Spleen (tissue), 13 donors: ENCODE measurements at places on chromosomes 12 and 14. TPM values are rescaled to one million over a fixed set of nuclear protein-coding genes. Genes with fewer than 3 reads are reported as not detected.

The CLEC9A gene
- 1.3 TPM for total RNA-seq

DNA sequence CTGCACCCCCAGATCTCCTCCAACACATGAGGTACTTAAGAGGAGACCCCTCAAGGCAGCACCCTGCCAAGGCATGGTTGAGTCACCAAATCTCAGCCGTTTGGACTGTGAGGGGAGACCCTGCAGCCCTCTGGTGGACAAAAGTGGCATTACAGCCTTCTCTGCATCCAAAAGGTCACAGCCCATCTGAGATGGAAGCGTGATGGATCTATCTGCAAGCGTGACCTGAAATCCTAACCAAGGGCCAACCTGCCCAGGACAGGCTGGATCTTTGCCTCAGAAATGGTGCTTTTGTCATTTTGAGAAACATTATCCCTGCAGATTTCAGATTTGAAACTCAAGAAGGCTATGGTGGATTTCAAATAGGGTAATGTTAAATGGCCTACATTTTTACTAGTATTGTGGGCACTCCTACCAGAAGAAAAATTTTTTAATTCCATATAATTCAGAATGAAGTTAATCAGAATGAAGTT is 23.7 kb upstream of the DHRS4 start:
- no peak overlapping the region for H3K4me3 ChIP-seq
- peaks cover 8% of the 10 kb centered on the region for H3K4me1 ChIP-seq
- no peaks in the 10 kb centered on the region for H3K27me3 ChIP-seq
- DNase-seq = peak; percentile 84

The SLC22A17 gene
- 8.0 TPM for total RNA-seq

DNA sequence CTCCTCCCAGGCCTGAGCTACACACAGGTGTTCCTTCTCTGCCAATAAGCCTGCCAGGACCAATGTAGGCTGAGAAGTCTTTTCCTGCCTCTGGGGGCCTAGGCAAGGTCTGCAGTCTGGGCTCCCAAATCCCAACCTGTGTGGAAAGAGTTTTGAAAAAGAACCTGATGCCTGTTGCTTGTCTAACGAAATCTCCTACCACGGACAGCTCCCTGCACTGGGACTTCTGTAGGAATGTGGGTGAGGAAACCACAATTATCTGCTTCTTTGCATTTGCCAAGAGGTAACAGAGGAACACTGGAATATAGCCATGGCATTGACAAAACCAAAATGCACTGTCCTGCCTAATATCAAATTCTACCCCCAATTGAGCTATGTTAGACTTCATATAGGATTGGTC is 877.0 kb upstream of the TMEM132C start:
- H3K36me3 ChIP-seq = no peaks in the 10 kb centered on the region
- H3K4me1 ChIP-seq = no peaks in the 10 kb centered on the region
- no peak overlapping the region for H3K4me3 ChIP-seq
- peaks cover 11% of the 10 kb centered on the region for H3K27me3 ChIP-seq

The AMN gene
- 2.8 TPM for total RNA-seq

GRCh38 chr12:117599849-117600248 is 238.4 kb upstream of the NOS1 start:
- no peaks in the 10 kb centered on the region for H3K27me3 ChIP-seq
- no peak overlapping the region for H3K4me3 ChIP-seq
- DNase-seq = no peak
- H3K27ac ChIP-seq = no peak overlapping the region
- H3K4me1 ChIP-seq = no peaks in the 10 kb centered on the region

DNA sequence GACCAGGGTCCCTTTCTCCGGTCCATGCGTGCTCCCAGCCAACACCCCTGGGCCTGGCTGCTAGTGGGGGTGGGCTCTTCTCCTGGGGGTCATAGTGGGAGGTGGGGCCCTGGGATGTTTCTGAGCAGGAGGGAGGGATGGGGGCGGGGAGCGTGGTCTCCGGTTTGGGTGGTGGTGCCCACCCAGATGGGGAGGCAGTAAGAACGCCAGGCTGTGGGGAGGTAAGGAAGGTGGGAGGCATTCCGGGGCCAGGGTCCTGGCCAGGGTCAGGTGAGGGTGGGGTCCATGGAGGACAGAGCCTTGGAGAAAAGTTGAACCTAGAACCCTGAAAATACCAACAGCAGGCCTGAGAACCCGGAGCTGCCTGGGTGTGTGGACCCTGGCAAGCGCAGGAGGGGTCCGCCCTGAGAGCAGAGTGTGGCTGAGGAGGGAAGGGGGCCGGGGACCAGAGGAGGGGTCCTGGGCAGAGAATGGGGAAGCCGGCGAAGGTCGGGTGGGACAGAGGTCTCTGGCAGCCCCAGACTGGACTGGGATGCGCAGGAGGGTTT is 5.7 kb downstream of the CRIP2 start:
- peak overlapping the region; percentile 80 for H3K27ac ChIP-seq
- DNase-seq = no peak
- H3K36me3 ChIP-seq = no peaks in the 10 kb centered on the region
- H3K4me3 ChIP-seq = peak overlapping the region; percentile 66
- peaks cover 99% of the 10 kb centered on the region for H3K4me1 ChIP-seq

DNA sequence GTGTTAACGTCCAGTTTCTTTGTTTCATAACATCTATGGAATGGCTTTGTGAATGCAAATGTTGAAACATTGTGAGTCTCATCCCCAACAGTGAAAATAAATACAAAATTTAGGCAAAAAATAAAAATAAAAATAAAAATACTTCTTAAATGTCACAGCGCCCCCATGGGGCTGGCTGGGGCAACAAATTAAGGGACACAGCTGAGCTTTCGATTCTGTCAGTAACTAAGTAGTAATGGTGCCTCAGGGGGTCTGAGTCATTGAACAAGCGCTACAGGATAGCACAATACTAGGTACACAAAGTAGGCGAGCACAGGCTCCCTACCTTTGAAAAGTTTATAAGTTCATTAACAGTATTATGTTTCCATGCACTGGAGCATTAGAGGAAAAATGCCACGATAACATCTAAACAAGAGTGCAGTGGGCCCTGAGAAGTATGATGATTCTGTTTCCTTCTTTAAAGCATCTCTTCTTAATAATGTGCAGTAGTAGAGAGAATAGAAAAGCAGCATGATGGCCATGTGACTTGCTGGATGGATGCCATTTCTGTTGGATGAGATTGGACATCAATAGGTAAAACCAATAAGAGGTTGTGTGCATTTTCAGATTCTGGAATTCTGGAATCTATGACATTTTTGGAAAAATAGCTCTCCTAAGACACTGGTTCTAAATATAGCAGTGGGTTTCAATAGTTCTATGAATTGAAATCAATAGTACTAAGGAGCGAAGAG is 667.2 kb downstream of the DIO2 start:
- DNase-seq = no peak
- no peaks in the 10 kb centered on the region for H3K27me3 ChIP-seq
- no peak overlapping the region for H3K27ac ChIP-seq
- H3K4me1 ChIP-seq = no peaks in the 10 kb centered on the region
- no peak overlapping the region for H3K4me3 ChIP-seq
